ENCODE measurements at places on chromosomes 2 and 18. TPM values are rescaled to one million over a fixed set of nuclear protein-coding genes. Genes with fewer than 3 reads are reported as not detected.

Gene FTCDNL1
- 0.40 TPM for total RNA-seq

Gene COL5A2
- 0.39 TPM for total RNA-seq

Gene CCDC141
- total RNA-seq, result 0.07 TPM

Gene GPC1
- total RNA-seq, result 3.0 TPM

Gene NYAP2
- total RNA-seq, result not detected

Gene CPO
- not detected for total RNA-seq

Gene SCN9A
- total RNA-seq, result not detected

Gene CXCR1
- not detected for total RNA-seq

Gene IWS1
- total RNA-seq, result 56.5 TPM

Gene WIPF1
- 183 TPM for total RNA-seq

Gene NPAS2
- not detected for total RNA-seq

Gene RALBP1
- total RNA-seq, result 112 TPM

Gene GPR45
- not detected for total RNA-seq

Gene ZNF385B
- 217 TPM for total RNA-seq

Gene TEKT4
- total RNA-seq, result not detected

Gene SERPINB11
- not detected for total RNA-seq

Gene FZD7
- 1.2 TPM for total RNA-seq

Gene NOTO
- total RNA-seq, result not detected

Gene MERTK
- 0.22 TPM for total RNA-seq

Gene CYP27A1
- total RNA-seq, result 0.23 TPM

Gene LHCGR
- not detected for total RNA-seq

Gene G6PC2
- total RNA-seq, result not detected

Gene DLX1
- total RNA-seq, result not detected

Gene ZNF2
- total RNA-seq, result 3.7 TPM

Gene CFAP210
- not detected for total RNA-seq

Gene MYO5B
- not detected for total RNA-seq

Gene REG1B
- total RNA-seq, result not detected

Gene TPO
- not detected for total RNA-seq

Gene MC4R
- total RNA-seq, result not detected

Gene KRTCAP3
- 6.9 TPM for total RNA-seq

Gene CIDEA
- not detected for total RNA-seq

Gene BOLL
- total RNA-seq, result not detected

Gene SETBP1
- total RNA-seq, result 8.1 TPM

Gene CRACDL
- 0.13 TPM for total RNA-seq

Gene ABCG5
- total RNA-seq, result not detected

Gene SP5
- total RNA-seq, result not detected

Gene CASP8
- total RNA-seq, result 35.9 TPM

Gene PDK1
- total RNA-seq, result 42.4 TPM

Gene IL1R1
- not detected for total RNA-seq

Gene NEU2
- not detected for total RNA-seq

Gene ZNF892
- total RNA-seq, result 4.6 TPM

Gene DSG3
- total RNA-seq, result not detected

Gene UGT1A5
- total RNA-seq, result not detected

Gene COX5B
- total RNA-seq, result 171 TPM

Gene GKN2
- not detected for total RNA-seq

Gene MROH2A
- total RNA-seq, result not detected

Gene ACMSD
- total RNA-seq, result not detected

Gene SLC5A7
- not detected for total RNA-seq

Measured in OCI-LY7 (cell line).